Naive thymus-derived CD8-positive, alpha-beta T cell (primary cell): ENCODE measurements at places on chromosomes 5 and 9.
A peak's percentile ranks its signal among the peaks of the same experiment; 100 is the strongest.

DNA sequence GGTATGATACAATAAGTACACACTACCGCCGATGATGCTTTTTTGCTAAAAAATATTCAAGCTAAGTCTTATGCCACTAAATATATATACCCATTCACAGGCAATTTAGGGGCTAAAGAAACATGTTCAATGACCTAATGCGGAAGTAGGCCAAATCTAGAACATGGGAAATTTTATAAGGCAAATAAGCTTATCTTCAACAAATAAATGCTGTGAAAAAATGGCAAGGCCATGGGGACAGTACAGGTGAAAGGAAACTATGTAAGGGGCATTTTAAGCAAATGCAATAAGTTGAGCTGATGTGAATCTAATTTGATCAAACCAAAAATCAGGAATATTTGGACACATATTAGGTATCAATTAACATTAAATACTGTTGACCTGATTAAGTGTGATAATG lies 339.5 kb upstream of the EDIL3 start:
- no peak overlapping the region for H3K27ac ChIP-seq
- no peaks in the 10 kb centered on the region for H3K4me1 ChIP-seq
- DNase-seq = no peak
- H3K4me3 ChIP-seq = no peak overlapping the region
- no peaks in the 10 kb centered on the region for H3K27me3 ChIP-seq
- H3K36me3 ChIP-seq = no peaks in the 10 kb centered on the region

DNA sequence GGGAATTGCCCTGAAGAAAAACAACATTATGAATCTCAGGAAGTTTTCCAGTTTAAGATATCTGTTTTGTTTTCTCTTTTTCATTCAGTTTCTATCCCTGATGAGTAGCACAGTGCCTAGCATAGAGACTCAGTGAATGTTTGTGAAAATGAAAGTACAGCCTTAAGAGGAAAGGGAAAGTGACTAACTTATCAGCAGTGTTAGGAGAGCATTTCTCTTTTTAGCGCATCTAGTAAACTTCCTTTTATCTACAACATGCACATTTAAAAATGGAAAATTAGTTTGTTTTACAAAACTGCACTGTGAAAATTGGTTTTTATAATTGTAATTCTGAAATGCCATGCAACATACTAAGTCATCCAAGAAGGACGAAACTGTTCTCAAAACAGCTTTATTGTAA lies 110.8 kb downstream of the SMARCA2 start:
- no peak overlapping the region for H3K27ac ChIP-seq
- H3K27me3 ChIP-seq = no peaks in the 10 kb centered on the region
- peaks cover 28% of the 10 kb centered on the region for H3K4me1 ChIP-seq
- H3K36me3 ChIP-seq = peaks cover 27% of the 10 kb centered on the region
- peak overlapping the region; percentile 39 for H3K4me3 ChIP-seq

- H3K27ac ChIP-seq = no peak overlapping the region
- H3K36me3 ChIP-seq = no peaks in the 10 kb centered on the region
- no peak overlapping the region for H3K4me3 ChIP-seq
- H3K27me3 ChIP-seq = no peaks in the 10 kb centered on the region
- DNase-seq = no peak
Observed at GRCh38 chr5:82168294-82168693, 109.9 kb downstream of the RPS23 start.

GRCh38 chr5:620152-620551 lies 8.0 kb downstream of the CEP72 start:
- no peak overlapping the region for H3K27ac ChIP-seq
- peaks cover 16% of the 10 kb centered on the region for H3K4me1 ChIP-seq
- no peak overlapping the region for H3K4me3 ChIP-seq
- no peaks in the 10 kb centered on the region for H3K36me3 ChIP-seq
- H3K27me3 ChIP-seq = no peaks in the 10 kb centered on the region

DNA sequence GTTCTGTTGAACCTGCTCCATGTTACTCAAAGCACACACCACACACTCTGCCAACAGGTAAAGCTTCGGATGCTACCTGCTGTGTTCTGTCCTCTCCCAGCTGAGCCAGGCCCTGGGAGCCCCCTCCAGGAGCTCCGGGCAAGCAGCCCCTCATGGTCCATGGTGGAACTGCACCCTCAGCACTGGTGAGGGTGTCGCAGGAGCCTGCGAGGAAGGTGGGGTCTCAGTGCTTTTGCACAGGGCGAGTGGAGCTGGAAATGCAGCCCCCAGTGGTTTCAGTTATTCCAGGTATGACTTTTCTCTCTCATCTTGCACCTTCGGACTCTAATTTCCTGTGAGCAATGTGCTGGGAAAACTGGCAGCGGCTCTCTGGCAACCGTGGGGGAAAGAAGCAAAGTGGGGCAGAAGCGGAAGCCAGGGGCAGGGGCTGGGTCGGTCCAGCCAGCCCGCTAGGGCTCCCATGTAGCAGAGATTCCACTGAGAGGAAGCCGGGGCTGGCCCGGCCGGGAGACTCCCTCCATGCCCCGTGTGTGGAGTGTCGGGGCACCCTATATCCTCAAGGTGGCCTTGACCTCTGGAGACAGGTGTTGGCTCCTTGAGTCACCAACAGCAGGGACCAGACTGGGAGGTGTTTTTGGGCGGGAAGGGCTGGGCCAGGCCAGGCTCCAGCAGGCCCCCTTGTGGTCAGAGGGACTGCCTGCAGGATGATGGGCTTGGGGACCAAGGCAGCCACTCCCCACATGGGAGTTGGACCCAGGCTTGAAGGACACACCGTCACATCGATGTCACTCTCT lies 75.6 kb upstream of the PRSS3 start:
- H3K4me1 ChIP-seq = peaks cover 8% of the 10 kb centered on the region

DNA sequence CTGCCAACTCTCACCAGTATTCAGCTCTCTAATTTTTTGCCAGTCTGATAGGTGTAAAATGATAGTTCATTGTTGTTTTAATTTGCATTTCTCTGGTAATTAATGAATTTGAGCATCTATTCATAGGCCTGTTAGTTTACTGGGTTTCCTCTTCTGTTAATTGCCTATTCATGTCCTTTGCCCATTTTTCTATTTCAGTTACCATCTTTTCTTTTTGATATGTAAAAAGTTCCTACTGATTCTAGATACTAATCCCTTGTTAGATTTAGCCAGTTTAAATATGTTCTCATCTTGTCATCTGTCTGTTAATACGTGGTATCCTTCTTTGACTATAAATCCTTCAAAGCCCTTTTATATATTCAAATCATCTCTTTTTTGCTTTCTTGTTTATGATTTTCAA lies 247.8 kb downstream of the ARHGAP26 start:
- no peak for DNase-seq

GRCh38 chr9:86749161-86749893 lies 198.0 kb downstream of the GAS1 start:
- no peaks in the 10 kb centered on the region for H3K36me3 ChIP-seq
- DNase-seq = no peak
- no peaks in the 10 kb centered on the region for H3K27me3 ChIP-seq
- H3K4me3 ChIP-seq = no peak overlapping the region

DNA sequence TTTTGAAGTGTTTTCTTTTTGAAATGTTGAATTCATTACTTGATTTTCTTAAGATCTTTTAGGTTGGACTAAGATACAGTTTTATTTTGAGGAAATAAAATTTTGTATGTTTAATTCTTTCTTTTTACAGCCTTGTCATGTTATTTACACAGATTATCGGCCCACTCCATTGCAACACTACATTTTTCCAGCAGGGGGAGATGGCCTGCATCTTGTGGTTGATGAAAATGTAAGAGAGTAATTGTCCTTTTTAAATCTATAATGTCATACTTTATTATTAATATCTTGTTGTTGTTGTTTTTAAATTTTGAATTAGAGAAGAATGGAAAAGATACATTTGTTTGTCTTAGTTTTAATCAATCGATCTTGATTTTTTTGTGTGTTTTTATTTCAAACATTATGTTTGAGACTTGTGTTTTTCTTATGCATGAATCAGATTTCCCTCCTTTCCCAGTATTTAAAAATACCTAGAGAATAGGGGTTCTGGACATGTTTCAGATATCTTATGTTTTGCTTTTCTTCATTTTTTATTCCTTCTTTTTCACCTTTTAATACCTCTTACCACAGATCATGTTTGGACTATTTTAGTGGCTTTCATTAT lies 36.7 kb downstream of the MTREX start:
- peak overlapping the region; percentile 46 for H3K27ac ChIP-seq
- no peak overlapping the region for H3K4me3 ChIP-seq
- no peaks in the 10 kb centered on the region for H3K27me3 ChIP-seq
- DNase-seq = peak; percentile 32
- peaks cover 12% of the 10 kb centered on the region for H3K36me3 ChIP-seq

DNA sequence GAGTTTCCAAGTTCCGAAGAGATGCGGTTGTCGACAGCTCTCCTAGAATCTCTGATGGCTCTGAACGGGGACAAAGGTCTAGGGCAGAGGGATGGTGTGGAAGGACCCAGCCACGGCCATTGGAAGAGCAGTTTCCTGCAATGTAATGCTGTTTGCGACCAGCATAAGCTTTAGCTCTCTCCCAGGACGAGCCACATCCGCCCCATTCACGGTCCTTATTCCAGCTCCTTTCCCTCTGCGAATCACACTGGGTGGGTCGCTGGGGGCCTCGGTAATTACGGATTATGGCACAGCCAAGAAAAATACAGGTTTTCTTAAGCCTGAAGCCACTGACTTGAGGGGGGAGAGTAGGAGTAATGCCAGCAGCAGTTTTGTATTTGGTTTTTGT lies 22.7 kb downstream of the ANXA2R start:
- H3K27ac ChIP-seq = peak overlapping the region; percentile 99
- H3K4me3 ChIP-seq = peak overlapping the region; percentile 98
- DNase-seq = no peak
- peaks cover 41% of the 10 kb centered on the region for H3K4me1 ChIP-seq
- H3K36me3 ChIP-seq = no peaks in the 10 kb centered on the region
